Caki2 (cell line): ENCODE measurements at places on chromosomes 4 and X. TPM values are rescaled to one million over a fixed set of nuclear protein-coding genes. Genes with fewer than 3 reads are reported as not detected.

Gene HSFX2
- total RNA-seq: not detected in 2 replicates

Gene TLR3
- total RNA-seq: 2.4 and 2.9 TPM in 2 replicates

Gene GPC4
- total RNA-seq: 1.0 and 1.5 TPM in 2 replicates

Gene TDO2
- 2.0 and 13.0 TPM in 2 replicates for total RNA-seq

Gene CLDN34
- not detected in 2 replicates for total RNA-seq

Gene CHRDL1
- 0.17 and 0.72 TPM in 2 replicates for total RNA-seq

Gene RAB40AL
- total RNA-seq: not detected in 2 replicates

Gene HSD17B13
- total RNA-seq: 0.43 TPM in 1 of 2 replicates, not detected in the other

Gene HTATSF1
- total RNA-seq: 20.2 and 23.5 TPM in 2 replicates

Gene FGG
- total RNA-seq: not detected in 2 replicates

Gene SMIM31
- total RNA-seq: not detected in 2 replicates

Gene GC
- total RNA-seq: not detected in 2 replicates

Gene FAT1
- 107 and 110 TPM in 2 replicates for total RNA-seq

Gene SHROOM3
- 20.2 and 33.9 TPM in 2 replicates for total RNA-seq

Gene ASB5
- total RNA-seq: not detected in 2 replicates

Gene TBC1D8B
- 5.0 and 6.2 TPM in 2 replicates for total RNA-seq

Gene FGA
- total RNA-seq: not detected in 2 replicates

Gene DMP1
- total RNA-seq: not detected in 2 replicates

Gene LRP2BP
- total RNA-seq: 0.14 TPM in 1 of 2 replicates, not detected in the other

Gene SLC16A2
- 0.14 and 0.70 TPM in 2 replicates for total RNA-seq

Gene RBMXL3
- total RNA-seq: not detected in 2 replicates

Gene SMIM10L2A
- 1.3 and 1.4 TPM in 2 replicates for total RNA-seq

Gene IBSP
- not detected in 2 replicates for total RNA-seq

Gene SPANXA1
- not detected in 2 replicates for total RNA-seq

Gene CXCL8
- total RNA-seq: 7.8 and 7.9 TPM in 2 replicates

Gene SCML2
- 1.8 and 3.3 TPM in 2 replicates for total RNA-seq

Gene RBM46
- 3.5 TPM in 1 of 2 replicates, not detected in the other for total RNA-seq

Gene GPR119
- not detected in 2 replicates for total RNA-seq

Gene FGB
- total RNA-seq: 0.37 TPM in 1 of 2 replicates, not detected in the other

Gene NCAPG
- total RNA-seq: 18.2 and 25.3 TPM in 2 replicates

Gene ODAM
- not detected in 2 replicates for total RNA-seq

Gene VEGFD
- total RNA-seq: 0.35 and 0.41 TPM in 2 replicates
